NCI-H187 treated with DMSO at 0.1 percent for 48 hours (cell line): ENCODE measurements at places on chromosomes 3 and 15.

GRCh38 chr3:104648823-104649222 is 717.9 kb upstream of the ALCAM start:
- no peak for DNase-seq

GRCh38 chr3:159187706-159188105 is 385.9 kb downstream of the MFSD1 start:
- DNase-seq: no peak

DNA sequence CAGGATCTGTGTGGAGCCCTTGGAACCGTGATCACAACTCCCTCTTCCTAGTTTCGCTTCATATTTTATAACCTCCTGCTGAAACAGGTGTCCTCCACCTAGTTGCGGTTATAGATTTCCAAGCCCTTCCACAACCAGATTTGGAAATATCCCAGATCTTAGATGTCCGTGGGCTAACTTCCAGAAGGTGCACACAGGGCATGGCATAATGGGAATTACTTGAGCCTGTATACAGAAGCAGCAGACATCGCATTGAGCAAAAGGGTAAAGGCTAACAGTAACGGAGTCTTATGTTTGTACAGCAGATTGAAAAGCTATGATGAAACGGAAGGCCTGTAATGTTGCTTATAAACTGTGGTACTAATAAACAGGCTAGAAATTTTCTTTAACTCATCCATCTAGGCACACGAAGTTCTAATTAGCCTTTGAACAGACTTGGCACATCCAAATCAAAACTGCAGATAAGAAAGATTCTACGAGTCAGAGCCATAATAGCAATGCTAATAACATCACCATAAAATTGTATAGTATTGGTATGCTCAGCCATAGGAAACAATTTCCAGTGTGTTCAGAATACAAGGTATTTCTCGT is 1.2 kb upstream of the USF3 start:
- DNase-seq: no peak

- no peak for DNase-seq
These were observed 12.3 kb upstream of the PLD1 start for GRCh38 chr3:171822431-171823106.

GRCh38 chr15:58546635-58547627 is 115.1 kb downstream of the LIPC start:
- DNase-seq: no peak

DNA sequence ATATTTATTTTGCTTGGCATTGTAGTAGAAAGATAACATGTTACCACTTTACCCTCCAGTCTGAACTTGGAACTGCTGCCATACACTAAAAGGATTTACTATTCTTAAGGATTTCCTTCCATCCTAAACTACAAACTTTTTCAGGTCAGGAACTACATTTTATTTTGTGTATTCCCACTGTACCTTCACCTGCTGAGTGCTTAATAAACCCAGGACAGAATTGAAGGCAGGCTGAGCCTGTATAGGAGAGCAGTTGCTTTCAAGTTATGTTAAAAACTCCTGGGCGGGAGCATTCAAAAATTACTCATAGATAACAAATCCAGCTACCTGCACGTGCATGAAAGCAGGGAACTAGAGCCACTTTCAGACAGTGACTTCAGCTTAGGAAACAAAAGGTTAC is 58.3 kb downstream of the CACNA1D start:
- no peak for DNase-seq

DNA sequence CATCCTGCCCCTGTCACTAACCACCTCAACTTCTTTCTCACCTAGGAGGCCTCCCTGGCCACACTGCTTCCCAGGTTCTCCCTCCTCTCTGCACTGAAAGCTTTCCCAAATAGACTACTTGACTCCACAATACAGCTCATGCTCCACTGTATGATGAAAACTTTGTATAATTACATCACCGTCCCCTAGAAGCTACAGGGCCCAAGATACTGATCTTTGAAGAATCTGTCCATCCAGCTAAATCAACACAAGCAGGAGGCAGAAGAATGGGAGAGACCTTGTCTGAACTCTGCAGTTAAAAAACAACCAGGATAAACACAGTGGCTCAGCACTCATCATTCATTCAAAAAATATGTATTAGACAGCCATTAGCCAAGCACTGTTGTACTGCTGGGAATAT is 26.4 kb upstream of the RPS17 start:
- DNase-seq: no peak

DNA sequence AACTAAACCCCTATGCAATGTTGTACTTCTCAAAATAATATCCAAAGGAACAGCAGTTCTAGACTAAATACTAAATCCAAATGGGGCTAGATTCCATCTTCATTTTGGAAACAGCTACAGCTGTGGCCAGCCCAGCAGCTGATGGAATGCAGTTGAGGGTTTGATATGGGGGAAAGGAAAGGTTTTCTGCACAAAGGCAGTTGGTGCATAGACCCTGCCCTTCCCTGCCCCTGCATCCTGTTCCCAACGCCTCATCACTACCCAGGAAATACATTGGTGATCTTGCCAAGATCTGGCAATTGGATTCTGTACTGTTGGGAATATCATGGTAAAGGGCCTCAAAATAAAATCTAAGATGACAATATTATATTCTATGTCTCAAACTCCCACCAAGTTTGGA is 43.9 kb downstream of the DTWD1 start:
- no peak for DNase-seq

DNA sequence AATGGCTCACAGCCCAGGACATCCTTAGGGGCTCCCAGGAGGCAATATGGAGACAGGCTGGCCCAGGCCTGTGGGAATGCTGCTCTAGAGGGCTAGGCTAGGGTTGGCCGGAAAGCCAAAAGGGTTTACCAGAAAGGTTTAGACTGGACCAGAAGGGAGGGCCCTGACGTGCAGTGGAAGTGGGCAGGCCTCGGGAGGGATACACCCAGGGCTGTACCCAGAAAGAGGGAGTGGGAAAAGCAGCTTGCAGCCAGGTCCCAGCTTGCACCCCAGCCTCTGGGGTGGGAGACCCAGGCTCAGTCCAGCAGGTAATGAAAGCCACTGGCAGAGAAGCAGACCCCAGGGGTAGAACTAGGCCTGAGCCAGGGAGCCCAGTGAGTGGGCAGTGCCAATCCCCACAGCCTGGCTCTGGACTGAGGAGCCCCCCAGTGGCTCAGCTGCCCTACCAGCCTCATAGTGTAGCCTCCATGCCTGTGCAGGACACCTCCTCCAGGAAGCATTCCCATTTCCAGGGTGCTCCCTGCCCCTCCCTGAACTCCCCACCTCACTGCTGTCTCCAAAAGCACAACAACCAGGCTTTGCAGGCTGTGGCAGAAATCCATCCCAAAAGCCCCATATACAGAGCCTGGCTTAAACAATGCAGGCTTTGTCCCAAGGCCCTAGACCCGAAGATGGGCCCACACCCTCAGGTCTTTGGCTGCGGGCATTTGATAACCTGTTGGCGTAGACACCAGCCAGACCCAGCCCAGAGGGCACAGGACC is 3.5 kb downstream of the GORASP1 start:
- DNase-seq: no peak

DNA sequence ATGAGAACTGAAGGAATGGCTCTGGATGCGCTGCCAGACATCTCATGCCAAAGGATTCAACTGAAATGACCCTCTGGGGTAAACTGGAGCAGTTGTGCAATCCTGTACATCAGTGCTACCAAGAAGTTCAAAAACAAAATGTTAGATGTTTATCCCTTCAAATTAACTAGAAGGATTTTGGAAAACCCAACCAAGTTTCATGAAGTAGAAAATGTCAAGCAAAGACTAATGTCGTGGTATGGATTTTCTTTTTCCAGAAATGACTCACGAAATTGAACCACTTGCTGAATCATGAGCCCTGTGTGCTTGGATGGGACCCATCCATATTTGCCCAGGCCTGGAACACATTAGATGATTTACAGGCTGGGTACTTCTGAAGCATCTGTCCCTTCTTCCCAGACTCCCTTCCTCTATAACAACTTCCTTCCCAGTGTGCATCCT is 101.6 kb downstream of the LRTM1 start:
- DNase-seq: no peak

GRCh38 chr3:53773611-53774368 is 72.4 kb downstream of the CHDH start:
- DNase-seq: no peak

GRCh38 chr15:62306851-62307504 is 141.9 kb upstream of the C2CD4B start:
- peak; percentile 23 for DNase-seq

GRCh38 chr15:91308199-91308598 is 208.1 kb downstream of the SV2B start:
- DNase-seq: no peak

GRCh38 chr3:24225385-24225950 is 269.2 kb downstream of the THRB start:
- DNase-seq: no peak

GRCh38 chr3:72625602-72626337 is 222.5 kb downstream of the SHQ1 start:
- DNase-seq: no peak

GRCh38 chr3:12186515-12187286 is 28.0 kb upstream of the TIMP4 start:
- no peak for DNase-seq

DNA sequence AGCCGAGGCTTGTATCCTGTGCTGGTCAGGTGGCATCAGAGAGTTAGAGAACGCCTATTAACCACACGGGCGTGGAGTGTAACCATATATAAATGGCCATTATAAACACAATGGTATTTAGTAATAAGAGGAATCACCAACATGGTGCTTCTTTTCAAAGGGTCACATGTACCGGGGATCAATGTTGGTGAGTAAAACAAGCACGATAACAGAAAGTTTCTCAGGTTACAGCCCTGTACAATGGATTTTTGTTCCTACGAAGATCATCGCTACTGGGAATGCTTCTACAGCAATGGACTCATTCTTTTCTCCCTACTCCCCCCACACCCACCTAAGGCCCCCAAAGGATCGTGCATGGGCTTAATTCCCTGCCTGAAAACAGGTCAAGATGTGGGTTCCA is 42.5 kb downstream of the MEIS2 start:
- DNase-seq: no peak

DNA sequence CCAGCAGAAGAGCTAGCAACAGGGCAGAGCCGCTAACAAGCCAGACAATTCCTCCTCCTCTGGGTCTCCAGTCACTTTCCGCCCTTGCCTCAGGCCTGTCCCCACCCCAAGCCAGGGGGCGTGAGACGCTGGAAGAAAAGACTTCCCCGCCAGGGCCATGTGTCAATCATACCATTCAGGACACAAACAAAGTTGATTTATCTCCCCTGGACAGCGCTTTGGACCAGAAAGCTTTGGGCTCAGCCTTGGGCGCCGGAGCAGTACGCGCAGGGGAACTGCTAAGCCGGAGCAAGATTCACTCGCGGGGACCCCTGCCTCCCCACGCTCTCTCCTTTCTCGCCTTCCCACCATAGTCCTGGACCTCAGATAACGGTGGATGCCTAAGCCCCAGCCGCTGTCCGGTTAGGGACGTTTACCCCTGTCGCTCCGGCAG is 479 bp downstream of the LRRC2 start:
- DNase-seq: no peak

- DNase-seq: no peak
These were observed 168.6 kb downstream of the SOX2 start for GRCh38 chr3:181880331-181880730.

DNA sequence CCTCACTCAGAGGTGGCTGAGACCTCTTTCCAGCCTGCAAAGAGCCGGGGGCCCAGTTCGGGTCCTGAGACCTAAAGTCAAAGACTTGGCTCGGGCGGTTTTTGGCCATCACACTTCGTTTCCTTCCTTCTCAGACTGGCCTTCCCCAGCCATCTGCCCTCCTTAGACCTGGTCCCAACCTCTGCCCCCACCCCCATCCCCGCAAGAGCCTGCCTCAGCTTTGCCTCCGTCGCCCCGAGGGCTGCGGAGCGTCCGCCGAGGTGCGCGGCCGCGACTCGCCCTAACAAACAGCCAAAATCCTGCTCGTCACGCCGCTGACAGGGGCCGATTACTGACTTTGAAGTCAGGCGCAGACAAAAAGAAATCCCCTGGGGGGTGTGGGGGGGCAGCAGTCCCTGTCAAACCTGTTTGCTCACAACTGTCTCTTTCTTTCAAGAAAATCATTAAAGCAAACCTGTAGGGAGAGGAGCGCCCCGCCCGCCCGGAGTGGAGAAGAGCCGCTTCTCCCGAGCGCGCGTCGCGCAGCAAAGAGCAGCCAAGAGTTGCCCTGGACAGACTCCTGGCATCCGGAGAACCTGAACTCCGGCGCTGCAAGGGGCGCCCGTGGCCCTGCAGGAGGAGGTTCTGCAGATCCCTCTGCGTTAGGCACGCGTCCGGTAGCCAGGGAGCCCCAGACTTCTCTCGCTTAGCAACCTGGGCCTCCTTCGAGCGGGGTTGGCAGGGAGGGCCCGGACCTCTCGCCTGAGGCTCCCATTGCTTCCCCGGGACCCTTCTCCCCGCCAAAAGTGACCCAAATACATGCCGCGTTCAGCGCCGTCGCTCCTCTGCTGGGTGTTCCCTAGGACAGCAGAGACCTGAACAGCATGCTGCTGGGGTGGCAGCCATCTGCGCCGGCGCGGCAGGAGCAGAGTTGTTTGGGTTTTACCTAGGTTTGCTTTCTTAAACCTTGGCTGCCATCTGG is 4.5 kb downstream of the SOX14 start:
- DNase-seq: no peak

DNA sequence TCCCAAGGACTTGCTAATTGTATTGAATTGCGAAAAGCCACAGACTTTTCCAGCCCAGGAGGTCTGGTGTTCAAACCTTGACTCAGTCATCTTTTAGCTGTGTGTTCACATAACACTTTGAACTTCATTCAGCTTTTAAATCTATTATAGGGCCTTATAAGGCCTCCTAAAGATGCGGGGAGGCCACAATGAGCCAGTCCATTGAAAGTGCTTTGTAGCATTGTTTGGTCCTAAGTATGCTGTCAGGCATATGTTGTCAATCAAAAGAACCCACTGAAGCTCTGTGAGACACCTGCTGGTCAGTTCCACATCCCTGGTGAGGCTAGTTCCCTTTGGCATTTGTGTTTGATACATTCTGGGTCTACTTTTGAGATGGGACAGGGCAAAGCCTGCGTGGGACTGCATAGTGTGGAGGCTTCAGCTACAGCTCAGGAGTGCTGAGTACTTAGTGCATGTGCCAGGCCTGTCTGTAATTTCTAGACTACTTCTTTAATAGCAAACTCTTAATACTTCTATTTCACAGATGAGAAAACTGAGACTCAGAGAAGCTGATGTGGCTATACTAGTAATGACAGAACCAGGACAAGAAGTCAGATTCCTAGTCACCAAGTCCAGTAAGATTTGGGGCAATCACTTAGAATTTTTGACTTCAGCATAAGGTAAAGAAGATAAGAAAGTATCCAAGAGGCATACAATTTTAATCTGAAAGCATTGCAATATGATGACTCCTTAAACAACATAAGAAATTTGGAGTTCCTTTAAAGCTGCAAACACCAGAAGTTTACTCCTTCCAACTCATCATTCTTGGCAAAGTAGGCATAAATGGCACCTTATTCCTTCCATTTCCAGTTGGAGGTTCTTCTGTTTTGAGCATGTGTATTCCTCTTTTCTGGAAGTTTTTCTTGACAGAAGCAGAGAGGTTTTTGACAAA is 213.0 kb downstream of the PDCD6IP start:
- no peak for DNase-seq

GRCh38 chr3:155944081-155944480 is 73.6 kb downstream of the GMPS start:
- no peak for DNase-seq
